ENCODE measurements at places on chromosomes 2 and 18.

DNA sequence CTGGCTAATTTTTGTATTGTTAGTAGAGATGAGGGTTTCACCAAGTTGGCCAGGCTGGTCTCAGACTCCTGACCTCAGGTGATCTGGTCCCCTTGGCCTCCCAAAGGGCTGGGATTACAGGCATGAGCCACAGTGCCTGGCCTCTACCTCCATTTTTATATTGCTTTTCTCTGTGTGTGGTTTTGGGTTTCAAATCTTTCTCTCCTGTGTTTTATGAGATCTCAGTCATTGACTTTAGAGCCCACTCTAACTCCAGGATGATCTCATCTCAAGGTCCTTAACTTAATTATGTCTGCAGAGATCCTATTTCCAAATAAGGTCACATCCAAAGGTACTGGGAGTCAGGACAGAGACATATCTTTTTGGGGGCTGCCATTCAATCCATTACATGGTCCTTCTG lies 24.7 kb downstream of the ARL4C start:
- H3K27me3 ChIP-seq: no peaks in the 10 kb centered on the region
- H3K36me3 ChIP-seq: no peaks in the 10 kb centered on the region
- peaks cover 12% of the 10 kb centered on the region for H3K4me1 ChIP-seq
- no peak overlapping the region for H3K4me3 ChIP-seq
- H3K27ac ChIP-seq: no peak overlapping the region

DNA sequence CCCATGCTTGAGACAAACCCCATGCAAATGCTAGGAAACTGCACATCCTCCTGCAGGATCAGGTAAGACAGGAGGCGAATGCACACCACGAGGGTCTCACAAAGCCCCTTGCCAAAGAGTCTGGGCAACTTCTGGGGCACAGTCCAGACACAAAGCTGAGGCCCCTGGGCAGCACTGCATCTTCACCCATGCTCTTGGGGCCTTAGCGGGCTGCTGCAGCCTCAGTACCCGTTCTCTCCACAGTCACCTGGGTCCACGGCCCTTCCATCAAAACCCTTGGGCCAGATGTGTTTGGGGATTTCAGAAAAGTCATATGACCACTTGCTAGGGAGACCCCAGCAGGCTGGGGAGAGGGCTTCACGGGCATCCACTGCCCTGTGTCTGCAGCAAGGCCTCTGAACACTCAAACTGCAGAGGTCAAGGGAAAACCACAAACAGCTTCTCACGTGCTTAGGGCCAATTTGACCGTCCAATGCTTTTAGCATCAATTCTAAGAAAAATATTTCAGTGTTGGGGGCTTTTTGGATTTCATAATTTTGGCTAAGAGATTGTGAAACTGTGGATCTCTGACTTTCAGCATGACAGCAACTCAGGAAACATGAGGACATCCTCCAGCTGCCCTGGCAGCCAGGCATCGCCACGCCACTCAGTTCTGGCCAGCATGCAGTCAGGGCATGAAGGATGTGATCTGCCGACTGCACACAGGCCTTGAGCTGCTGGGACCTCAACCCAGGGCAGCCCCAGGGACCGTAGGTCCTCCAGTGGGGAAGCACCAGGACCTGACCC lies 20.0 kb downstream of the PASK start:
- no peaks in the 10 kb centered on the region for H3K27me3 ChIP-seq
- H3K4me3 ChIP-seq: no peak overlapping the region
- no peak overlapping the region for H3K27ac ChIP-seq
- DNase-seq: no peak
- H3K4me1 ChIP-seq: peaks cover 41% of the 10 kb centered on the region

- H3K27ac ChIP-seq: no peak overlapping the region
- DNase-seq: no peak
- H3K36me3 ChIP-seq: no peaks in the 10 kb centered on the region
- no peaks in the 10 kb centered on the region for H3K27me3 ChIP-seq
- no peaks in the 10 kb centered on the region for H3K4me1 ChIP-seq
- H3K4me3 ChIP-seq: no peak overlapping the region
Observed at GRCh38 chr2:26892133-26892532, 44.2 kb downstream of the DPYSL5 start.

DNA sequence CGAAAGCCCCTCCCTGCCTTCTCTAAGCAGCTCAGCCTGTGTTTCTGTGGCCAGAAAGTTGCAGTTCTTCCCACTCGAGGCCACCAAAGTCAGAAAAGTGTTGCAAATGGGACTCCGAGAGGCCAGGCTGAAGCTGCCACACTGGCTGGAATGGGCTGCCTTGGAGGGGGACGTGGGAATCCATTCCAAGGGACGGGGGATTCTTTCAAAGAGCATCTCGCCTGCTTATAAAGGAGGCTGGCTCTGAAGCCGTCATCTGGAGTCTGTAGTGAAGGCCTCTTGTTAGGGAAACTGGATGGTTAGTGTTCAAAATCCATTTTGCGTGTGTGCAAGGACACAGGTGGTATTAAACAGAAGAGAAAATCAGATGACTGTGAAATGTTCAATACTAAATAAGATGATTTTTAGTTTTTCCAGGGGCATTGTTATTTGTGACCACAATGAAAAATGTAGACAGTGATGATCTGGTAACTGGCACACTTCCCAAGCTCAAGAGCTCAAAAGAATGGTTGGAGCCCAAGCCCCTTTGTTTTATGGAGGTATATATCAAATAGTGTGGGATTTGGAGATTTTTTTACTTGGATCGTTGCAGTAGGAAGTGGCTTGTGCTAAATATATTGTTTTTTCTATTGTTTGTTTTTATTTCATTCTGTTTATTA lies 782 bp downstream of the FAM228B start:
- no peak for DNase-seq
- no peaks in the 10 kb centered on the region for H3K36me3 ChIP-seq
- no peaks in the 10 kb centered on the region for H3K27me3 ChIP-seq
- peak overlapping the region; percentile 57 for H3K4me3 ChIP-seq
- H3K27ac ChIP-seq: no peak overlapping the region

- H3K36me3 ChIP-seq: no peaks in the 10 kb centered on the region
- H3K4me3 ChIP-seq: no peak overlapping the region
- no peak overlapping the region for H3K27ac ChIP-seq
Observed at GRCh38 chr2:38323623-38324022, 53.5 kb downstream of the ATL2 start.

DNA sequence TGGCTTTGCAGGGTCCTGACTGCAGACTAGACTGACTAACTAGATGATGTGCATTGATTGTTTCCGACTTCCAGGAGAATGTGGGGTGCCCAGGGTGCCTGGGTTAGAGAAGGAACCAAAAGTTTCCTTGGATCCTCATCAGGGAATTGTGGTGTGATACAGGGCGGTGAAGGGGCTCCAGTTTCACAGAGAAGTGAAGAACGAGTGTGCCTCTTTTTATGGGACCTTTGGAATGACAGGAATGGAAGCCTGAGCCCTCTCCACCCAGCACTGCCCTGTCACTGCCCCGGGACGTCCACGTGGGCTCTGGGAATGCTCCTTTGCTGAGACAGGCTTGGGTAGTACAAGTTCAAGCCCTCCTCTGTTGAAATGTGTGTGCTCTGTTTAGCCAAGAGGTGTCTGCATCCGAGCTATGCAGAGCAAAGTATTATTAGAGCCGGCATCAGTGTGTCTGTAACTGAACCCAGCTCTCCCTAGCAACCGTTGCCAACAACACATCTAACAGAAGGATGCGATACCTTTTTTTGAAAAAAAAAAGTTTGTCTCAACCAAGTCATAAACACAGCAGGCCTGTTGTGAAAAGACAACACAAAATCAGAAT lies 183.6 kb downstream of the SMAD7 start:
- no peak overlapping the region for H3K4me3 ChIP-seq
- no peaks in the 10 kb centered on the region for H3K27me3 ChIP-seq
- H3K4me1 ChIP-seq: peaks cover 9% of the 10 kb centered on the region

DNA sequence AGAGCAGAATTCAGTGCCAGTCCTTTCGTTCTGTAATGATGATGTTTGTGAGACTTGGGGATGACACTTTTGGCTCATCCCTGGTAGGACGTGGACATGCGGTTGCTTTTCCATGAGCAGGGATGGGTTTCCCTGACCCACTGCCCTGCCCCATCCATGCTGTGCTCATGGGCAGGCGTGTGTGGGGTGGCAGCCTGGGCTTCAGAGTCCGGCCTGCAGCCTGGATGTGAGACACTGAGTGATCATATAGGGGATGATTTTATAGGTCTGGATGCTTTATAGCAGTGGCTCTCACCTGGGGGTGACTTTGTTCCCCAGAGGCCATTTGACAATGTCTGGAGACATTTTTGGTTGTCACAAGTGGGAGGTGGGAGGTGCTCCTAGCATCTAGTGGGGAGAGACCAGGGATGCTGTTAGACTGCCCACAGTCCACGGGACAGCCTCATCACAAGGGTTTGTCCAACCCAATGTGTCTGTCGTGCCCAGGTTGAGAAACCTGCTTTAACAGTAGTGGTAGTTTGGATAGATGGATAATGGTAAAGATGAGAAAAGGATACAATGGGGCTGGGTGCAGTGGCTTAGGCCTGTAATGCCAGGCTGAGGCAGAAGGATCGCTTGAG lies 38.9 kb downstream of the LDLRAD4 start:
- H3K27ac ChIP-seq: no peak overlapping the region
- no peaks in the 10 kb centered on the region for H3K36me3 ChIP-seq
- no peaks in the 10 kb centered on the region for H3K27me3 ChIP-seq
- DNase-seq: no peak
- no peak overlapping the region for H3K4me3 ChIP-seq
- H3K4me1 ChIP-seq: peaks cover 27% of the 10 kb centered on the region

- DNase-seq: peak; percentile 45
- no peak overlapping the region for H3K27ac ChIP-seq
- peaks cover 4% of the 10 kb centered on the region for H3K36me3 ChIP-seq
- H3K4me1 ChIP-seq: peaks cover 30% of the 10 kb centered on the region
- H3K4me3 ChIP-seq: peak overlapping the region; percentile 56
Observed at GRCh38 chr2:161238560-161239325, 69.5 kb upstream of the PSMD14 start.

GRCh38 chr2:226766352-226767055 lies 33.1 kb downstream of the IRS1 start:
- DNase-seq: no peak
- H3K4me1 ChIP-seq: no peaks in the 10 kb centered on the region
- no peaks in the 10 kb centered on the region for H3K36me3 ChIP-seq
